ENCODE measurements at places on chromosomes 7 and 10.

GRCh38 chr10:91198781-91199180 is 21.7 kb upstream of the PCGF5 start:
- H3K36me3 ChIP-seq: no peaks in the 10 kb centered on the region
- H3K27me3 ChIP-seq: no peaks in the 10 kb centered on the region
- H3K4me1 ChIP-seq: peaks cover 60% of the 10 kb centered on the region
- no peak overlapping the region for H3K4me3 ChIP-seq

DNA sequence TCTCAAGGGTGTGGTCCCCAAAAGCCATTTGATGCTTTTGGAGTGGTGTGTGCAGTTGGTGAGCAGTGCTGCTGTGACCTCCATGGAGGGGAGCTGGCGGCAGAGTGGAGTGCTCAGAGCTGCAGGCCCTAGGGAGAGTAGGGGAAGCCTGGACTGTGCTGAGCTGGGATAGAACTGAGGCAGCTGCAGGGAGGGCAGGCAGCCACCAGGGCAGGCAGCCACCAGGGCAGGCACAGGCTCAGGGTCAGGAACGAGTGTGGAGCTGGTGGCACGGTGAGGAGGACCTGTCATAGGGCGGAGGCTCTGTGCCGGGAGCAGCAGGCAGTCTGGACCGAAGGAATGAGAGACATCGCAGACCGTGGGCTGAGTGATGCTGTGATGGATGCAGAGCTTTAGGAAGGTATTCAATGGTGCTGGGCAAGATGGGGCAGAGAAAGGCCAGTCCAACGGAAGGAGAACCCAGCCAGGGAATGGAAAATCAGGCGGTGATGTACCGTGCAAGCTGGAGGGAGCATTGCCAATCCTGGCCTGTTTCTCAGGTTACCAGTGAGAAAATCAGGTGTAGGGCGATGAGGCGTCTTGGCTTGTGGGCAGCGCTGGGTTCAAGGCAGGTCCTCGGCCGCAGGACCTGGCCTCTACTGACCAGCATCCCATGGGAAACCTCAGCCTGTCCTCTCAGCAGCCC is 152.6 kb downstream of the CAMK1D start:
- no peaks in the 10 kb centered on the region for H3K36me3 ChIP-seq
- H3K27me3 ChIP-seq: no peaks in the 10 kb centered on the region
- H3K27ac ChIP-seq: no peak overlapping the region
- peaks cover 15% of the 10 kb centered on the region for H3K4me1 ChIP-seq
- DNase-seq: no peak

DNA sequence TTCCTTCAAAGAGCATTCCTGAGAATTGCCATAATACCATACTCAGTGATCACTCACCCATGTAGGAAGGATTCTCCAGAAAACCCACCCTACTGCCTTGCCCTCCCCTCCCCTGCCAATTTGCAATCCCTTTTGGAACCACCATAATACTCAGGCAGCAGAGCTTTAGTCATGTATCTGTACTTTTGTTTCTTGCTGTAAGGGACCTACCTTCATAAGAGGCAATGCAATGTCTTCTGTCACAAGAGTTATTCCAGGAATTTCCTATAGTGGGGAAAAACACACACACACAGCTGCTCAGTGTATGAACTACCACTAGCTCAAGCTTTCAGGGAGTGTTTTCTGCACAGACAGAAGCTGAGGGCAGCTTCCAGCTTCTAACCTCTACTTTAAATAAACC is 67.0 kb downstream of the GSAP start:
- H3K4me1 ChIP-seq: peaks cover 23% of the 10 kb centered on the region
- no peak overlapping the region for H3K4me3 ChIP-seq
- no peak for DNase-seq
- no peak overlapping the region for H3K27ac ChIP-seq

DNA sequence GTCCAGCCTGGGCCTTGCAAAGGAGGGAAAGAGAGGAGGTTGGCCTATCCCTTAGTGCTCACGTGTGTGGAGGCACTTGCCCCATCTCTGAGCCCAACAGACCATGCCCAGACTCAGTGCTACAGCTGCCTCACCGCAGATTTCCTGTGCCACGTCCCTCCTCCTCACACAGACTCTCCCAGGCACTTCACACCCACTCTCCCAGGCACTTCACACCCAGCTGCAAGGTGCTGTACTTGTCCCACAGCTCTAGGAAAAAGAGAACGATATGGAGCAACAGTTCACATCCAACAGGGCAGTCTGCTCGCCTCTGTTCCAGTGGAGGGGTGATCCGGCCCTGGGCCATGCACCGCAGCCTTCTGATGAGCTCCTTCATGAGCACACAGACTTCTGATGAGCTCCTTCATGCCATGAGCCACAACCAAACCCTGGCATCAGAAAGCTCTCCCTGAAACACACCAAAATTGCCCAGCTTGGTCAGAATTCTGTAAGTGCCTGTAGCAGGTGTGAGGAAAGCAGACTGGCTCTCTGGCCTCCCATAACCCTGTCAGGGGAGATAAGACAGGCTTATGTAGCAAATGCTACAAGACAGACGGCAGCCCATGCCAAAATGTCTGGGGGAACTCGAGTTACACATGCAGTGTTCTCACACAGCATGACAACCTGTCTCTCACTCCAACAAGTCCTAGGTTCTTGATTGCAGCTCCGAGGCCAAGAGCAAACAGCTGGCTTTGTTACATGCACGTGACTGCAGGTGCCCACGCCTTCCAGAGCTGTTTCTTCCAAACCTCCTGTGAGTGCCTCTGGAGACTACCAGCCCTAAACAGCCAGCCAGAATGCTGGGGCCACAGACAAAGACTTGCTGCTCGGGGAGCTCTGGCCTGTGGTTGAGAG is 348.5 kb downstream of the GRID1 start:
- H3K27ac ChIP-seq: no peak overlapping the region
- no peaks in the 10 kb centered on the region for H3K4me1 ChIP-seq
- no peaks in the 10 kb centered on the region for H3K36me3 ChIP-seq

DNA sequence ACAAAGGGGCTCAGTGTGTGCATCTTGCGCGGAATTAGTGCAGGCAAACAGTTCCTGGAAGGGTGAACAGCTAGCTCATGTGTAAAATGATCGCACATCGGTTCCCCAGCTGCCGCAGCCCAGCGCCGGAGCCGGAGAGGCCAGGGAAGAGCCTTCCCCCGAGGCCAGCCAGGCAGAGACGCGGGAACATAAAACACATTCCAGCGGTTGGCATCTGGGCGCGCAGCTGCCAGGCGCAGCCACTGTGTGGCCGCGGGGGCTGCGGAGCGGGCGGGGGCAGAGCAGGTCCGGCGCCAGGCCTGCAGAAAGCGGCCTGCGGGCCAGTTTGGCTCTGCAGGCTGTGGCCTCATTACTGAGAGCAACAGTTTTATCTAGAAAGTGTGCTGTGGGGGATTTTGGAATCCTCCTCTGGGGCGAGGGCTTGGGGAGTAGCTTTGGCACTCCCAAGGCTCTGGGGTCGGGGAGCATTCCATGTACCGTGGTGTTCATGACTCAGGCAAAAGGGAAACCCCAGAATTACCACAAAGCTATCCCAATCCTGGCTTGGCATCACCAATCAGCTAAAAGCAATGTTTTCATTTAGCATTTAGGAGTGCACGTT is 74.3 kb downstream of the SAMD9 start:
- H3K27me3 ChIP-seq: no peaks in the 10 kb centered on the region
- DNase-seq: no peak
- no peaks in the 10 kb centered on the region for H3K36me3 ChIP-seq
- H3K4me3 ChIP-seq: no peak overlapping the region
- no peaks in the 10 kb centered on the region for H3K4me1 ChIP-seq

GRCh38 chr10:27660711-27661110 is 84.9 kb downstream of the MKX start:
- H3K4me1 ChIP-seq: no peaks in the 10 kb centered on the region
- no peaks in the 10 kb centered on the region for H3K36me3 ChIP-seq
- no peak for DNase-seq
- no peaks in the 10 kb centered on the region for H3K27me3 ChIP-seq
- no peak overlapping the region for H3K4me3 ChIP-seq

GRCh38 chr7:149880638-149881311 is 7.0 kb downstream of the ATP6V0E2 start:
- no peaks in the 10 kb centered on the region for H3K36me3 ChIP-seq
- peaks cover 9% of the 10 kb centered on the region for H3K4me1 ChIP-seq
- DNase-seq: peak; percentile 1
- H3K27me3 ChIP-seq: no peaks in the 10 kb centered on the region

DNA sequence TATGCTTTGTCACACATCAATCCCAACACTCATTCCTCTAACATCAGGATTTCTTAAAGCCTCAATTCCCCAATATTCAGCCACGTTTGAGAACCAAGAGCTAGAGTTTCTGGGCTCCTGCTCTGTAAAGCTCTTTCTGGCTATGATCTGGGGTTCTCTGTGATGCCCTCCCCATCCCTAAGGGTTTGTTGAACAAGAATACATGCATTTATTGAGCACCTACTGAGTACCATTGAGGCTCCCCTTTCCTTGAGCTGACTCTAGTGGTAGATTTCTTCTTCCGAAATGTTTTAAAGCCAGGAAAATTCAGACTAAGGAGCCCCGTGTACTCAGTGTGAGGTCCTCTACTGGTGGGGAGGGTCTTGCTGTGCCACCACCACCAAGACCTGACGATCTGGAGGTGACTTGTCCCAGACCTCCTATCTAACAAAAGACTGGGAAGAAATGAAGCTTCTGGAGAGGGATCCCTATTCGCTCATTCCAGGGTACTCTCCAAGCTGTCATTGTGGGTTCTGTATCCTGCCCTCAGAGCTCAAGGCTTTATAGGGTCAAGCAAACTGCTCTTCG is 23.1 kb upstream of the SRGN start:
- DNase-seq: no peak
- no peaks in the 10 kb centered on the region for H3K27me3 ChIP-seq
- peaks cover 6% of the 10 kb centered on the region for H3K4me1 ChIP-seq

DNA sequence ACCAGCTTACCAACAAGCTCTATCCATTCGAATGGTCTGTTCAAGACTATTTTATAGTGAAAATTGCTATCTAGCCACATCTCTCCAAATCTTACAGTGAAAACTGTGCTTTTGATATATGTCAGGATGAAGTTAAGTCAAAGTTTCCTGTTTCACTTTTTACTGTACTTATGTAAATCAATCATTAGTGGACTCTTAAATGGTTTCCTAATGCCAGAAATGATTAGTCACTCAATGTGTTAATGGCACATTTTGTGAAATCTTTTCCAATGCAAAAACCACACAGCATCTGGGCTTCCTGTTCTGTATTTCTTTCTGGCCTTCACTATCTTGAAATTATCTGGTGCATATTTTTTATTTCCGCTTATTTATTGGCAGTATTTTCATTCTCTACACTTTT is 87.3 kb upstream of the STEAP1B start:
- peaks cover 10% of the 10 kb centered on the region for H3K36me3 ChIP-seq
- no peaks in the 10 kb centered on the region for H3K27me3 ChIP-seq
- no peak overlapping the region for H3K4me3 ChIP-seq
- DNase-seq: no peak

DNA sequence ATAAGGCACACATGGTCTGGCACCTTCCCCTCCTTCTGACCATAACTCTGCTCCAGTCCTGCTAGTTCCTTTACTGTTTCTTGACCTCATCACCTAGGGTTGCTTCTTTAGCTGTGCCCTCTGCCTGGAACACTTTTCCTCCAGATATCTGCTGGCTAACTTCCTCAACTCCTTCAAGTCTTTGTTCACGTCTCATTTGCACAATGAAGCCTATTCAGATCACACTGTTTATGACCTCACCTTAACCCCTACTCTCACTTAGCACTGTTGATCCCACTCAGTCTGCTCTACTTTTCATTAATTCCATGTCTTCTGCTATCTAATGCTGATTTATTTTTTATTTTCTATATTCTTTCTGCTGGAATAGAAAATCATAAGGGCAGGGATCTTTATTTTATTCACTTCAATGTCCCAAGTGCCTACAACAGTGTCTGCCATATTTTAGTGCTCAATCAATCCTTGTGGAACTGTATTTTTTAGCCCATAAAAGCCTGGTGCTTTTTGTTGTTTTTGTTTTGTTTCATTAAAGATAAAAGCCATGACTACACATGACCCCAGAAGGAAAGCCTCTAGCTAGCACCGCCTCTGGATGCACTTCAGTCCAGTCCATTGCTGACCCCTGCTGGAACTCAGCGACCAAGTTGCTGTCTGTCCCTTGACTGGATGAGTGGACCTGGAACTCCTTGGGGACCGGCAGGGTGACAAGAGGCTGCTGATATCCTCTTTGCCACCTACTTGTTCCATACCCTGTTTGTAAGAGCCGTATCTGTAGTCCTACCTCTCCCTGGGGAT is 12.3 kb downstream of the KLF14 start:
- H3K4me3 ChIP-seq: no peak overlapping the region
- no peak for DNase-seq
- no peaks in the 10 kb centered on the region for H3K36me3 ChIP-seq
- H3K27ac ChIP-seq: no peak overlapping the region

DNA sequence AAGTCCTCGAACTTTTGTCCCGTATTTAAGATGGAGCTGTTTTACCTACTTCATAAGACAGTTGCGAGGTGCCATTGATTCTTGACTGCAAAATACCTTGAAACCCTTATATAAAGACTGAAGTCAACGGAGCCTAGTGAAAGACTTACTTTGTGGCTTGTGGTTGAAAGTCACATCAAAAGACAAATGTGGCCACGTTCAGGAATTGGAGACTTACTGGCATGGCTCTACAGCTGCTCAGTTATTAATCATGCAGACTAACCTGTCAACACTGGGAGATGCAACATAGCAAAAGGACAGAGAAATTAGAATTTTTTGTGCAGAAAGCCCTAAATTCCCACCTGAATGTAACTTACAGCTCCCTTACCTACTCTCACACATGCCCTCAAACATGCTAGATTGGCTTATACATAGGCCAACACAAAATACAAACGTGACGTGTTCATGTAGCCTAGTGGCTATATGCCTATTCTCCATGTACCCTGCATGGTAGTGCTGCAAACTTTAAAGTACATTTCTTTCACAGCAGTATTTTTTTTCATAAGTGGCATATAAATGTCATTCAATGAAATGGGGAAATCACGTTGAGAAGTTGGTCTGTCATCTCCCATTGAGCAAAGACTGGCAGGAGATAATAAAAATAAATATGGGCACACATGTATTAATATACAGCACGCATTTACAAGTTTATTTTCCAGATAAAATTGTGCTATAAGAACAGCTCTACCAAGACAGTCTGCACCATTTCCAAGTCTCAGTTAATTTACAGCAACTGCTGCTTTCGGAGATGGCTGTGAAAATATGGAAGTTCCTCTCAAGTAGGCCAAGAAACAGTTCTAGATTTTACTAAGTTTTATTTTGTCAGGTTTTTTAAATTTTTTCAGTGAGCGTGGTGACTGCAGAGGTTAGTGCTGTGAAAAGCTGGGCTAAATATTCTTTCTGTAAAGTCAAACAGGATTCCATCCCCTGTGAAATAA is 170.4 kb upstream of the C7orf33 start:
- H3K36me3 ChIP-seq: peaks cover 9% of the 10 kb centered on the region
- DNase-seq: no peak
- H3K27ac ChIP-seq: no peak overlapping the region
- peaks cover 10% of the 10 kb centered on the region for H3K4me1 ChIP-seq
- no peak overlapping the region for H3K4me3 ChIP-seq

GRCh38 chr7:90407484-90407821 is 4.2 kb downstream of the CLDN12 start:
- no peak overlapping the region for H3K4me3 ChIP-seq
- no peak overlapping the region for H3K27ac ChIP-seq
- peaks cover 5% of the 10 kb centered on the region for H3K4me1 ChIP-seq
- DNase-seq: no peak
